ENCODE measurements at places on chromosomes 2 and 18. TPM values are rescaled to one million over a fixed set of nuclear protein-coding genes. Genes with fewer than 3 reads are reported as not detected.
A peak's percentile ranks its signal among the peaks of the same experiment; 100 is the strongest.

Gene AQP12A
- not detected for total RNA-seq

Gene ADCYAP1
- 0.75 TPM for total RNA-seq

Gene BUB1
- 0.94 TPM for total RNA-seq

Gene LRP1B
- 48.8 TPM for total RNA-seq

GRCh38 chr18:56907771-56908170 is 239.1 kb upstream of the BOD1L2 start:
- DNase-seq: no peak

DNA sequence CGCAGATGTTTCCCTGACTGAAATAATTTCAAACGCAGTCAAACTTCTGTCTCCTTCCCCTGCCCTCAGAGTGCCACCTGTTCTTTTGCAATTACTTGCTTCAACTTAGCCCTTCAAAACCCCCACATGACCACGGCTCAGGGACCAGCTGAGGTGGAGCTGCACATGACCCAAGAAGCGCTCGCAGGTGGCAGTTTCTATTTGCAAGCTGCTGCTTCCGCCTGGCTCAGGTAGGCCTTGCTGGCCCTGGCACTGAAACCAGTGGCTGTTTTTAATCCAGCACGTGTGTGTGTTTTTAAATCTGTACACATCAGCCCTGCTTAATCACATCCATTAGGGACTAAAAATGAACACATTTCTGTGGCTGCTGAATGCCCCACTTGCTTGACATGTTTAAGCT is 95.3 kb downstream of the CCDC93 start:
- no peak for DNase-seq

DNA sequence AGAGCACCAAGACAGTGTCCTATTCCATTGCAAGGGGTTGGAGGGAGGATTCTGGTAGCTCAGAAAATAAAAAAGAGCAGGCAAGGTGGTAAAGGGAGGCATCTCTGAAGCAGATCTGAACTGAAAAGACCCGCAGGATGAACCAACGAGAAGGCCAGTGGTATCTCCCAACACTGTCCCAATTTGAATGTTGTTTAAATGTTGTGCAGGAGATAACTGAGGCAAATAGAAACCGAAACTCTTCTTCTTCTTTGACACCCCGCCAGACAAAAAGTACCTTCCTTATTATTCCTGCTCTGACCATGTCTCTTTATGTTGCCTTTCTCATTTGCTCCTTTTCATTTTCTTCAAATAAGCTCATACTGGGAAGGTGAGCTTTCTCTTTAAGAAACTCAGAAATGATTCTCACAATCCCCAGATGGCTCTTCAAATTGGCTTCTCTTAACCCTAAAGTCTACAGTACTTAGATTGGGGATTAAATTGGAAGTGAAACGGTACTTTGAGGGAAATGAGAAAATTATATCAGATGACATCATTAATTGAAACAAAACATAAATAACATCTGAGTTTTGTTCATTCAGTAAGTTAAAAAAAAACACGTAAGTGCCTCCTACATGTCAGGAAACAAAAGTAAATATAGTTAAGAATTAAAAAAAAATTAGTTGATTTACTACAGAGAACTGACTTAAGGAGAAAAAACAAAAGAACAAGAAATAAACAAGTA is 143.6 kb downstream of the WDPCP start:
- DNase-seq: no peak

DNA sequence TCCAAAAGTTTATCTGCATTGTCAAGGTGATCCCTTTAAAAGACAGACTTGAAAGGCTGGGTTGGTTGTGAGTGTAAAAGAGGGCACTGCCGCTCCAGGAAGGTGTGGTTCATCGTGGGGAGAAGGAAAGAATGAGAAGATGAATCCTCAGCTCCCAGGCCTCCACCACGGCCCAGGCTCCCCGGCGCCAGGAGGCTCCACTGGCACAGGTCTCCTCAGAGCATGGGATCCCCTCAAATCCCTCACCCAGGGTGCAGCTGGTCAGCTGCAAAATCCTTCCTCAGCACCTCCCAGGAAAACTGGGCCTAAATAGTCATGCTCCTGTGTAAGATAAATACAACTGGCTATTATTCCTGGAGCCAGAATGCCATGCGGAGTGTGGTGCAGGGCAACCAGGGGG is 221.1 kb downstream of the ZNF516 start:
- DNase-seq: no peak

DNA sequence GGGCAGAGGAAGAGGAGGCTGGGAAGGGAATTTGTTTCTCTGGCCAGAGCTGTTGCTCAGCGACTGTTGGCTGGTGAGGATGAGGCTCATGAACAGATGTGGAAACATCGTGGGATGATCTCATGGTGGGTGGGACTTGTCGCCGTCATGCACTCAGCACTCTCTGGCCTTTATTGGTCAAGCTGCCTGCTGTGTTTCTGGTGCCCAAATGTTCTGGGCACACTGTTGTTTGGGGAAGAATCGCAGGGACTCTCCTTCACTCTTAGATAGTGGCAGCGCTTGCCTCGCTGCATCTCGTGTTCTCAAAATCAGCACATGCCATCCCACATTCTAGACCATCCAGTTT is 145.6 kb downstream of the AGAP1 start:
- peak; percentile 30 for DNase-seq

DNA sequence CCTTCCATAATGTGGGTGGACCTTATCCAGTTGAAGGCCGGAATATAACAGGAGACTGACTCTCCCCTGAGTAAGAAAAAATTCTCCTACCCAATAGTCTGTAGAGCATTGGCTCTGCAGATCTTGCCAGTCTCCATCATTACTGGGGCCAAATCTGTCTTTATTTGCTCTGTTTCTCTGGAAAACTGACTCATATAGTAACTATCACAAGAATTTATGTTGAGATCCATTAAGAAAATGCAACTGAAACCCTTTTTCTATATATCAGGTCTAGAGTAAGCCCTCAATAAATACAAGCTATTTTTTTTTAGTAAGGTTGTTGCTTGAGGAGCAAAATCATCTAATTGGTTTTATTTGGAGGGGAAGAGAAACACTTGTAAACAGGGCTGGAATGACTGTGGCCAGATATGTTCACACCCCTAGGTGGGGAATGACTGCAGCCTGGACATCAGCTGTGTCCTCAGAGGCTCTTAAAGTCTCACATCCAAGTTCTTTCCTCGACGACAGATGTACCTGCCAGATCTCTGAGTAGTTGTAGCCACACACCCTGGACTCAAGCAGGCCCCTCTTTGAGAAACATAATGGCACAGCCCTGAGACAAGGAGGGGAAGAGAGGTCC is 339.7 kb downstream of the TNS1 start:
- DNase-seq: no peak

DNA sequence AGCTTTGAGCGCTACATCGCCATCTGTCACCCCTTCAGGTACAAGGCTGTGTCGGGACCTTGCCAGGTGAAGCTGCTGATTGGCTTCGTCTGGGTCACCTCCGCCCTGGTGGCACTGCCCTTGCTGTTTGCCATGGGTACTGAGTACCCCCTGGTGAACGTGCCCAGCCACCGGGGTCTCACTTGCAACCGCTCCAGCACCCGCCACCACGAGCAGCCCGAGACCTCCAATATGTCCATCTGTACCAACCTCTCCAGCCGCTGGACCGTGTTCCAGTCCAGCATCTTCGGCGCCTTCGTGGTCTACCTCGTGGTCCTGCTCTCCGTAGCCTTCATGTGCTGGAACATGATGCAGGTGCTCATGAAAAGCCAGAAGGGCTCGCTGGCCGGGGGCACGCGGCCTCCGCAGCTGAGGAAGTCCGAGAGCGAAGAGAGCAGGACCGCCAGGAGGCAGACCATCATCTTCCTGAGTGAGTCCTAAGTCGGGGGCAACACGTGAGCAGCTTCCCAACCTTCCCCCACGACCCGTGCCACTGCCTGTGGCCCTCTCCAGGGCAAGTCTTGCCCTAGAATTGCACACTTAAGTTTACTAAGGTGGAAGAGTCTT is 928 bp downstream of the GPR39 start:
- DNase-seq: peak; percentile 6

DNA sequence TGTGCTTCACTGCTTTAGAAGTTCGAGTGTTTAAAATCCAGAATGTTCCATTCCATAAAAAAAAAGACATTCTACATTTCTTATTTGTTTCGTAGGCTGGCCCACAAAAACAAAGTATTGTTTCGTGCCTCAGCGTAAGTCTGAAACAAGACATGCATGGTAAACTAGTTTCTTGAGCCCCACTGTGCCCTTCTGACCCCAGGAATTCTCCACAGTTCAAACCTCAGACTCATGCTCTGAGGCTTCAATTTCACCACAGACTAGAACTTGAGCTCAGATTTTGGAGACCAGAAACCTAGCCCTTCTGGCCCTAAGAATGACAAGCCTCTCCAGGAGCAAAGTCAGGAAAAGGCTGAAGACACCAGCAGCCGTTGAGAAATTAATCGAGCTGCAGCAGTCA is 151.5 kb downstream of the SLC8A1 start:
- no peak for DNase-seq

GRCh38 chr2:182907081-182907830 is 40.8 kb upstream of the FRZB start:
- no peak for DNase-seq

- peak; percentile 53 for DNase-seq
Measured at GRCh38 chr2:130261970-130262760, 63.9 kb upstream of the TUBA3E start.

DNA sequence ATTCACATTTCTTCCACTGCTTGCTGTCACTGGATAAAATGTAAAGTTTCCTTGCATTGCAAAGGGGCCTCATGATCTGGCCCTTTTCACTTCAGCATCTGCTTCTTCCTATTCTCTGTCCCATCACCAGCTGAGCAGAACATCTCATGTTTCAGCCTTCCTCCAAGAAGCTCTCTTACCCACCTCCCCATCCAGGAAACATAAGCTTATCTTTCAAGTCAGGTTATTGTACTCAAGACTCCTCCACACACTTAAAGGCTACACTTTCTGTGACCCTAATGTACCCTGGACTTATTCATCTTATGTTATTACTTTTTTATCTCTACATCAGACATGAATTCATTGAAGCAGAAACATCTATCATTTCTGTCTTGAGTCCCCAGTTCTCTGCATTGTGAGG is 230.5 kb downstream of the PMAIP1 start:
- no peak for DNase-seq

GRCh38 chr2:46696966-46697829 is 217.8 kb downstream of the TMEM247 start:
- DNase-seq: no peak

DNA sequence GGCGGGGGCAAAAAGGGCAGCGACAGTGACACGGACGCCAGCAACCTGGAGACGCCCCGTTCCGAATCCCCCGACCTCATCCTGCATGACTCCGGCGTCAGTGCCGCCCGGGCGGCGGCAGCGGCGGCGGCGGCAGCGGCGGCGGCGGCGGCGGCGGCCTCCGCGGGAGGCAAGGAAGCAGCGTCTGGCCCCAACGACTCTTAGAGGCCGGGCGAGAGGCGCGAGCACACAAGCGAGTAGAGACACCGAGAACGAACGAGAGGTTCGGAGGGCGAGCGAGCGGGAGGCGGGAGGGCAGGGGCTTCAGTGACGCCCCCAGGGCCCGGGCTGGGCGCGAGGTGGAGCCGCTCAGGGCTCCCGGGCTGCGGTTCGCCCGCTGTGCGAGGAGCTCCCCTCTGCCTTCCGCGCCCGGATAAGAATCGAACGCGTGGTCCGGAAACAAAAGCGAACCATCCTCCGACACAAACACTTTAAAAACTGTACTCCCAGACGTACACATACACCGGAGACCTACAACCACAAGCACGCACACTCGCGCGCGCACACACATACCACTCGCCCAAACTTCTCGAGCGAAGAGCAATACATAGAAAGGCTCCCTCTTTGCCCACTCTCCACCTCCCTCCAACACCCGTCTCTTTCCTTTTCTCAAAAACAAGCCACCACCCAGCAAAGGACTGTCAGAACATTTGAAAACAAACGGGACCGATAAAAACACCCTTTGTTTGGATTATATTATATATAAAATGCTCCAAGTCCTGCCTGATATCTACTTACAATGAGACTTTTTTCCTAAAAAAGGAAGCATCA is 2.8 kb downstream of the SP9 start:
- peak; percentile 5 for DNase-seq
